ENCODE measurements at places on chromosomes 11 and 22.

DNA sequence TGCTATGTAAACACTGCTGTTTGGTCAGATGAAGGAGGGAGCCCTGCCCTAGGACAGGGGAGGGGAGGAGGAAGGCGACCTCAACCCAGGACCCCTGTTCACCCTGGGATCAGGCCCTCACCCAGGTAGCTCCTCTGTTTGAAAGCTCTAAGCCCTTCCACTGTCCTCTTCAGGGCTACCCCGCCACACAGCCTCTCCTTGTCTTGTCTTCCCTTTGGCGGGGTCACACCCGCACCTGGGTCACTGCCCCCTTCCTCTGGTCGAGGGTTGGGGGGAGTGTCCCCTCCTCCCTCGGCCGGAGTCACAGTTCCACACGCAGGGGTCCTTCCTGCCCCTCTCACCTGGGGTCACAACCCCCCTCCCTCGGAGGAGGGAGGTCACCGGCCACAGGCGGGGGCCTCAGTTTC lies 463 bp upstream of the PTPMT1 start:
- DNase-seq: no peak

- no peak for DNase-seq
Observed at GRCh38 chr11:116929414-116930090, 92.1 kb upstream of the APOA1 start.

- DNase-seq: no peak
Observed at GRCh38 chr11:133082841-133083488, 449.3 kb downstream of the OPCML start.

DNA sequence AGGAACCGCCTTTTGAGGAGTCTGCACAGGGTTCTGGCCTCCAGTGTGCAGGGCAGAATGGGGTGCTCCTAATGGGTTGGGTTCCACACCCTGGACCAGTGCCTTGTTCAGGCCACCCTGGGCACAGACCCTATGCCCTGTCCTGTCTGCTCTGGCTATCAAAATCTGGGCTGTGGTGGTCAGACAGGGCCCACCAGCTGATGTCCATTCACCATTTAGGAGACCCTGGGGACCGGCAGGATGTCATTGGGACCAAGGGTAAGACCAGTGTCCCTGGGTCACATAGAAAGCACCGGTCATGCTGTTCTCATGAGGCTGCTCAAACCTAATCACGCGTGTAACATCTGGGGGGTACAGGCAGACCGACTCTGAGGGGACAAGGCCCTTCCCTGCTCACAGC lies 37.3 kb downstream of the PARVG start:
- no peak for DNase-seq

GRCh38 chr22:44380756-44381486 lies 68.2 kb upstream of the SHISAL1 start:
- no peak for DNase-seq

DNA sequence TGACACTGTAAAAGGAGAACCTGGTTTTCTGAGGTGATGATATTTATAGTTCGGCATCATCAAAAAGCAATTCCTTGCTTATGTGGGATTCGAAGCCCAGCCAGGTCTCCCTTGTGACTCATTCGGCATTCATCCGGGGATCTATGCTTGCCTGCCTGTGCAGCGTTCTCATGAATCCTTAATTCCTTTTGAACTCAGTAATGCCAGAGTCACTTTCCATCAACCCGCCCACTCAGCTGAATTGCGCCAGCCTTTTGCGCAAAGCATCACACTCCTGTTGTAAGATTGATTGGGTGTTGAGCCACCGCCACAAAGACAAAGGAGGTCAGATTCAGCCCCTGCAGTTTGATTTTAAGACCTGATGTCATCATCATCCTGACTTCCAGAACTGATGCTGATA lies 128.6 kb downstream of the SLC17A6 start:
- no peak for DNase-seq

- DNase-seq: no peak
Observed at GRCh38 chr11:22703040-22703439, 36.6 kb downstream of the GAS2 start.

DNA sequence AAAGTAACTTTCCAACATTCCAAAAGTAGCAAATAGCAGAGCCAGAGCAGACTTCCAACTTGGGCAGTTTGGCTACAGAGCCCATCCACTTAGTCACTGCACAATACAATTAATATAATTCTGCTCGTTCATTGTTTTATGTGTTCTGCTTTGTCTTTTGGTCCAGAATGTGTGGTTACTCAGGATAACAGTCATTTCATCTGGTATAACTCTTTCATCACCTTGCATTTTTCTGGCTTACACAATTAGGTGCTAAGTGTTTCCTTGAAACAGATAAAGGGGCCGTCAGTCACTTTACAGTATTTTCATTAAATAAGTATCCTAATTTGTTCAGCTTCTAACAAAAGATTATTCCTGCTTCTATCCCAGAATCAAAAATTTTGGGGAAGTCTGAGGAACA lies 87.2 kb downstream of the LARGE2 start:
- DNase-seq: no peak

GRCh38 chr22:22408731-22409696 lies 99.5 kb downstream of the ZNF280B start:
- DNase-seq: no peak

Data from CD4-positive, alpha-beta T cell treated with Interleukin-6 at 100 ng/mL for 8 hours (primary cell).